ENCODE measurements at places on chromosomes 3 and 15. TPM values are rescaled to one million over a fixed set of nuclear protein-coding genes. Genes with fewer than 3 reads are reported as not detected.

DNA sequence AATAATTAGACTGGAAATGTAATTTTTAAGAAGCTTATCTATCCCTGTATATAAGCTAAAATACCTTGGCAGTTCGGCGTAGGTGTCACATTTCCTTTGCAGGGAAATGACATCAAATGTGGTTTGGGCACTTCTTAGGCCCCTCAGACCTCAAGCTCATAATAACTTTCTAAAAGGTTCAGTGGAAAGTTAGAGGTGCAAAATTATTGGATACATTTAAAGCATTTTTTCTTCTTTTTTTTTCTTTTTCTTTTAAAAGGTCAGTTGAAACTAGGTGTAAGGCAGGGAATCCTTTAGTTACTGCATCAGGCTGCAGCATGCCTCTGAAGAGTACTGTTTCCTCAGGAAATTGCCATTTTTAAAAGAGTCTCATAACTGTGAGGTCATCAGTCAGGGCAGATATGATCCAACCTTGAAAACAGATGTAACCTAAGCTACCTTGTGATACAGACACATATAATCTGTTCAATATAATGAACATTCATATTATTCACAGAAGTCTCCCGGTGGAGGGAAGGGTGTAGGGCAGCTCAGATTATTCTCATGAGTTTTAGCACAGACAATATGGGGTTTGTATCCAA is 4.8 kb downstream of the SACM1L start:
- DNase-seq = no peak

DNA sequence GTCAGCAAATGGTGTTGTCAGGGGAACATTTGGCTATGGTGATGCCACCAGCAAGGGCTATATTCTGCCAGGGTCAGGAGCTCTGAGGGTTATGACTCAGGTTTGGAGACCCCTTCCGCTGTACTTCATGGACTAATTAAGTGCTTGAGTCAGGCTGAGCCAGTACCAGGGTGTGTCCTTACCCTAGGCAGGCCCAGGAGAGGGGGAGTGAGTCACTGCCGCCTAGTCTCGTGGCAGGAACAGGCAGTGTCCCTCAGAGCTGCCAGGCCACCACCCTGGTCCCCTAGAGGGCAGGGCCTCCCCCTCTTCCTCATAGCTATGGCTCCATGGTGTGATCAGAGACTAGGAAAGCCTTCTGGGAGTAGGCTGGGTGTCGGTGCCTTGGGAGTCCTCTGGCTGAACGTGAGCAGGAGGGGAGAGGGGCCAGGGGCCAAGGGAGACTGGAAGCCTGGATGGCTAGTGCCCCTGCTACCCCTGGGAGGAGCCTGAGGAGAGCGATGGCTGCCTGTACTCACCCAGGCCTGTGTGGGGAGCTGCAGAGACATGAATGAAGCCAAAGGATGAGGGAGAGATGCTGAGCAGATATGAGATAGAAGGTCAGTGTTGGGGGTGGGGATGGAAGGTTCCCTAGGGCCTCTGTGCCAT is 10.6 kb downstream of the MAPKAPK3 start:
- no peak for DNase-seq

SH2D7 gene
- not detected for total RNA-seq

SLC12A1 gene
- total RNA-seq = 1.9 TPM

DNA sequence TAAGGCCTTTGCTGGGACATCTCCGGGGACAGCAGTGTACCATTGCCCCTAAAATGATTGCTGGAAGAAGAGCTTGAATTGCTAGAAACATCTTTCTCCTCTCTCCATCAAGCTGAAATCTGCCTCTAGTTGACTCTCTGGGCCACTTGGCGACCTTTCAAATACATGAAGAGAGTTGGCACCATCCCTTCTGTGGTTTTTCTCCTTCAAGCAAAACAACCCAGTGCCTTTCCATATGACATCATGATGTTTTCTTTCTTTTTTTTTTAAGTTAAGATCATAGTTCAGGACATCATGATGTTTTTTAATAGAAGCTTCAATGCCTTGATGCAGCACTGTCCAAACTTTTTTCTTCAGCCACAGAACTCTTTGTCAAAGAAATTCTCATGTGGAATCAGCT is 144.0 kb upstream of the PTPRG start:
- DNase-seq = no peak

GRCh38 chr3:50190936-50191660 is at the start of gene GNAT1:
Gene GNAT1 (plus strand): TSS chr3:50191610. CDS start chr3:50191726, 116 bp downstream.
- no peak for DNase-seq

IP6K2 gene
- total RNA-seq = 113 TPM

GRCh38 chr15:28943146-28943545 is 57.4 kb downstream of the APBA2 start:
- DNase-seq = no peak

DNA sequence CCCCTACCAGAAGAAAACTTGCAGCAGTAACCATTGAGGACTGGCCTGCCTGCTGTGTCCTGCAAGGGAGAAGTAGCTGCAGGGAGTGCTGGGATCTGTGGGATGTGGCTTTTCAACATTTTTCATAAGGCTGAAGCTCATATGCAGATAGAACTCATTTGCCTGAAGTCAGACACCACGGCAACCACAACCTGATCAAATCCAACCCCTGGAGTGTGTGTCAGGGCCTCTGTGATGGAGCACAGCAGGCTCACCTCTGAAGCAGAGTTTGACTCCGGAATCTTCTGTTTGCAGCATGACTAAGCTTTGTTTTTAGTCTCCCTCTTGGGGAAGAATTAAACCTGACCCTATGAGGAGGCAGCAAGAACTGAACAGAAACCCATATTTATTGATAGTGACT is 508.7 kb downstream of the AGBL1 start:
- no peak for DNase-seq

- DNase-seq = no peak
Observed at GRCh38 chr3:122799322-122799721, 4.5 kb downstream of the SLC49A4 start.

DNA sequence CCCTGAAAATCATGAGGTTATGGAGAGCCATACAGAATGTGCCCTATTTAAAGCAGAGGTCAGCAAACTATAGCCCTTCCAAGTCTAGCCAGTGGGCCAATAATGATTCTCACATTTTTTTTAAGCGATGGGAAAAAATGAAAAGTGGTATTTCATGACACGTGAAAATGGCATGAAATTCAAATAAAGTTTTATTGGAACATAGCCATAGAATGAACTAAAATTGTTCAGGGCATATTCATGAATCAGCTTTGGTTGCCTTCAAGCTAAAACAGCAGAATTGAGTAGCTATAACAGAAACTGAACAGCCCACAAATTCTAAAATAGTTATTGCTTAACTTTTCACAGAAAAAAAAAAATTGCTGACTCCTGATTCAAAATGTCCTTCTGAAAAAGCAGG is 104.5 kb downstream of the TFG start:
- no peak for DNase-seq

- DNase-seq = no peak
Observed at GRCh38 chr3:113070681-113071113, 79.9 kb downstream of the GTPBP8 start.

DNA sequence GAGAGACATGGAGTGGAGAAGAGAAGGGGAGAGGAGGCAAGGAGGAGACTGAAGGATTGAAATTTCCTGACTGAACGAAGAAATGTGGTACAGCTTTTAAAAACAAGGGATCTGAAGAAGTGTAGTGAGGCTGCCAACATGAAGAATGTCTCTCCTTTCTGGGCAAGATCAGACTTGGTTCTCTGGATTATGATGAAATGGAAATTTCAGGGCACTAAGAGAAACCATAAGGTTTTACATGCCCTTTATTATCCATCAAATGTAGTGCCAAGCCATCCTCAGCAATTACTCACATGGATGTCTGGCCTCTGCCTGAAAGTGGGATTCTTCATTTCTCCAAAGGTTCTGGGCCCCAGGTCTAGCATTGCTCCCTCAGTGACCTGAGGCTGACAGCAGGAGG is 77.6 kb upstream of the CCDC80 start:
- no peak for DNase-seq

DNA sequence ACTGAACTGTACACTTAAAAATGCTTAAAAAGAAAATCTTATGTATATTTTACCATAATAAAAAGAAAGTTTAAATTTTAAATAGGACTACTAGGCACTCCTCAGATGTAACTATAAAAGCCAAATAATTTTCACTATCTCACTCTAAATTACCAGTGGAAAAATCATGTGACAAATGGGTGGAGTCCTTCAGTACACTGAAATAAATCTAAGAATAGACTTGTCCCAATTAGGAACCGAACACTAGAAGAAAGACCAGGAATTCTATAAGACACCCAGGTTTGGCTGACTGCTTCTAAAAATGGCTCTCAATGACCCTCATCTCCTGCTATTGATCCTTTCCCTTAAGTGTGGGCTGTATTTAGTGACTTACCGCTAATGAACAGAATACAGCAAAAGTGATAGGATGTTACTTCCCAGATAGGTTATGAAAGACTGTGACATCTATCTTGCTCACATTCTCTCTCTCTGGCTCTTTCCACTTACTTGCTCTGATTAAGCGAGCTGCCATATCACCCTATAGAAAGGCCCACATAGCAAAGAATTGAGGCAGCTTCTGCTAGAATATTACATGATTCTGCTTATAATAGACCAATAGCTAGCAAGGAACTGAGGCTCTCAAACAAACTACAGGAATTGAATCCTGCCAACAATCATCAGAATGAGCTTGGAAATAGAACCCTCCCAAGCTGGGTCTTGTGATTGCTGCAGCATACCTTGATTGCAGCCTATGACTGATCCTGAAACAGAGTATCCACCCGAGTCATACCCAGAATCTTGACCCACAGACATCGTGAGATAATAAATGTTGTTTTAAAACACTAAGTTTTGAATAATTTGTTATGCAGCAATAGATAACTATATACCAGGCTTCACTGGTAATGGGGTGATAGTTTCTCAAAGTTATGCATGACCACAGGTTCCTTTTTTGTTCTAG is 16.9 kb downstream of the TTBK2 start:
- DNase-seq = no peak

DNA sequence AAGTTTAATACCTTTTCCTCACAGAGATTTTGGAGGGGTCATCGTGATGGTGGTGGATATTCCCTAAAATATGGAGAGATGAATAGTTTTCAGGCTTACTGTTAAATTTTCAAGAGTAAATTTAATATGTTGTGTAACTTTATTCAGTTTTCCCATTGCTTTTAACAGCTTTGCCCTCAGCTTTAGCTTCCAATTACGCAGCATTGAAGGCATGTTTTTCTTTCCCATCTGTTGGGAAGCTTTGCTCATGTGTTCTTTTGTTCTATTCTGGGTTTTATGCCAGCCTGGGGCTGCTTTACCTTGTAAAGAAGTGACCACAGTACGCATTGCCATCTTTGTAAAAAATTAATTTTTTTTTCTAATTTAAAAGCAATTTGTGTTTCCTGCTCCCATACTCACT is 151.5 kb downstream of the B3GALNT1 start:
- no peak for DNase-seq

DNA sequence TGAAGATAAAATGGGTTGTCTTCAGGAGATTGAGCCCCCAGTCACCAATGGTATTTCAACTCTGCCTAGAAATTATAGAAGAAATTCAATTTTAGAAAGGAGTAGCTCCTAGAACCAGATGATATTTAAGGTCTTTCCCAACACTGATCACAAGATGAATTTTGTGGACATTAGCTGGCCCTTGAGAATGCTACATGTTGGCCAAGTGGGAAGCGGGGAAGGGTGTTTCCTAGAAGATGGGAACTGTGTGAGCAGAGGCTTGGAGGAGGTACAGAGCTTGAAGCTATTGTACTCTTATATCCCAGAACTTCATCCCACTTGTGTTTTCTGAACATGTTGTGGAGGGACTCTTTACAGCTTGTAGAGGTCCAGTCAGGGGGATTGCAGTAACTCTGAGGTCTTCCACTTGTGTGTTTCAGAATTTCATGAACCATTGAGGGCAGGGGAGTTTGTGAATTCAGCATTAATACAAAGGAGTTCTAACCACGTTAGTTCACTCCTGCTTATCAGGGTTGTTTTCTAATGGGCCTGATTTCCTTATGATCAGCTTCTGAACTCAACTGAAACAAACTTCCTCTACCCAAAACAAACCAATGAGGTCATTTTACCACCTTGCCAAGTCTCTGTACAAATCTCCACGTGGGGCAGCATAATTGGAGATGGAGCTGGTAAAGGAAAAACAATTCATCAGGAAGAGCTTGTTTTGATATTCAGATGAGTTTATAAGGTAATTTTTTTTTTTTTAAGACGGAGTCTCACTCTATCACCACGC is 152.6 kb upstream of the TPM1 start:
- no peak for DNase-seq

GRCh38 chr15:38002883-38003477 is 68.5 kb downstream of the TMCO5A start:
- no peak for DNase-seq

- no peak for DNase-seq
Observed at GRCh38 chr3:37509069-37509468, 334.7 kb upstream of the LRRFIP2 start.

- no peak for DNase-seq
Observed at GRCh38 chr3:117226932-117227331, 517.4 kb downstream of the TUSC7 start.

- no peak for DNase-seq
Observed at GRCh38 chr15:101203607-101204189, 48.1 kb downstream of the CHSY1 start.

DNA sequence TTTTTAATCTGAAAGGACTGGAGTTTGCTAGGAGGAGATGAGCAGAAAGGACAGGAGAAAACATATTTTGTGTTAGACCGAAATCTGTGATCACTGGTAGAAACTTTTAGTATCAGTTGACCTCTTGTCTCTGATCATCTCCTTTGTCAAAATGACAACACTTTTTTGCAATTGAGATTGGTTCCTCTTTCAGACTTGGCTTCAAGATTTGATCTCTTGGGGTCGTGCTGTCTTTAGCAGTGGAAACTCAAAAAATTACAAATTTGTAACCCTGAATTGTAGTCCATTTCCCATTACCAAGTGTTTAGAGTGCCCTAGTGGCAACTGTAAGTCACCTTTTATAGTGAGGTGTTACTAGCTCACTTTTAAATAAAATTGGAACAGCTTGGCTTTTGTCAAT is 107.4 kb downstream of the KLHL25 start:
- no peak for DNase-seq

GRCh38 chr3:119322021-119322834 is 28.0 kb downstream of the ARHGAP31 start:
- DNase-seq = no peak

THBS1 gene
- total RNA-seq = 70.6 TPM

TRPM1 gene
- 0.72 TPM for total RNA-seq

ANKUB1 gene
- 3.3 TPM for total RNA-seq

- no peak for DNase-seq
Observed at GRCh38 chr15:39919411-39919747, 687 bp downstream of the GPR176 start.

CEMIP gene
- 257 TPM for total RNA-seq

GCNT3 gene
- 0.10 TPM for total RNA-seq

- DNase-seq = peak; percentile 41
Observed at GRCh38 chr15:74620636-74621545, 5.3 kb downstream of the CLK3 start.

TUSC7 gene
- not detected for total RNA-seq

GRCh38 chr15:82625136-82625535 is 22.0 kb downstream of the CPEB1 start:
- DNase-seq = no peak

TTLL13 gene
- total RNA-seq = 0.30 TPM

GRCh38 chr3:179660872-179661271 is 8.0 kb downstream of the USP13 start:
- DNase-seq = no peak

C3orf70 gene
- total RNA-seq = 37.7 TPM

GRCh38 chr15:29151484-29151857 is 118.2 kb downstream of the NSMCE3 start:
- no peak for DNase-seq

GRCh38 chr3:65037861-65038260 is 350.1 kb upstream of the ADAMTS9 start:
- no peak for DNase-seq
